ENCODE measurements at places on chromosomes 1 and 21. TPM values are rescaled to one million over a fixed set of nuclear protein-coding genes. Genes with fewer than 3 reads are reported as not detected.

GRCh38 chr1:206511362-206512057 is 4.2 kb downstream of the RASSF5 start:
- no peak overlapping the region for H3K4me3 ChIP-seq
- H3K27me3 ChIP-seq: peaks cover 4% of the 10 kb centered on the region
- no peak for DNase-seq
- H3K27ac ChIP-seq: no peak overlapping the region
- H3K4me1 ChIP-seq: peaks cover 22% of the 10 kb centered on the region
- H3K36me3 ChIP-seq: no peaks in the 10 kb centered on the region

- no peaks in the 10 kb centered on the region for H3K4me1 ChIP-seq
- no peak overlapping the region for H3K27ac ChIP-seq
- no peak for DNase-seq
- no peaks in the 10 kb centered on the region for H3K36me3 ChIP-seq
- no peak overlapping the region for H3K4me3 ChIP-seq
Observed at GRCh38 chr1:57824535-57824934, 400.7 kb upstream of the DAB1 start.

DNA sequence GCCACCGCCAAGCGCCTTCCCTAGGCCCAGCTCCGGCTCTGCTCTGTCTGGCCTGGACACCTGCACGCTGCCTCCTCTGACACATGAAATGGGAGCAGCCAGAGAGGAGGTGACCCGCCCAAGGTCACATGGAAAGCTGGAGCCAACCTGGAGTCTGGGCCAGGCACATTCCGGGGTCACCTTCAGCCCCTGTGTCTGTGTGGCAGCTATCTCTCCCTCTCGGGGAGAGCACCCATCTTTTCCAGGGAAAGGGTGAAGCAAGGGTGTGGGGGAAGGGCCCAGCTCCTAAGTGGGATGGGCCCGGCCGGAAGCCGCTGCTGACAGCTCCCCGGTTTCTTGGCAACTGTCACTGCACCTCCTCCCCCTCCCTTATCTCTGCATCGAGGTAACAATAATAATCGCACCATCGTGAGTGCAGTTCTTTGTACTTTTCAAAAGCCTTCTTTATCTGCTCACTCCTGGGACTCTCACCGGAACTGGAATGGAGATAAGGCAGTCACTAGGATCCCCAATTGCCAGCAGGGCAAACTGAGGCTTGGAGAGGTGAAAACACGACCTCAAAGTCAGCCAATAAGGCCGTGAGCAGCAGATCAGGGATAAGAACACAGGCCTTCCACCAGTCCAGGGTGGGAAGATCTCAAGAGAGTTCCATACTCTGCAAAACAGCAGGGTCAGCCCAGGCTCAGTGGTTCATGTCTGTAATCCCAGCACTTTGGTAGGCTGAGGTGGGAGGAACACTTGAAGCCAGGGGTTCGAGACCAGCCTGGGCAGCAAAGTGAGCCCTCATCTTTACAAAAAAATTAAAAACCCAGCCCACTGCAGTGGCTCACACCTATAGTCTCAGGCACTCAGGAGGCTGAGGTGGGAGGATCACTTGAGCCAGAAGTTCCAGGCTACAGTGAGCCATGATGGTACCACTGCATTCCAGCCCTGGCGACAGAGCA is 36.9 kb downstream of the RAP1GAP start:
- no peak overlapping the region for H3K4me3 ChIP-seq
- H3K27ac ChIP-seq: no peak overlapping the region
- H3K4me1 ChIP-seq: no peaks in the 10 kb centered on the region
- no peaks in the 10 kb centered on the region for H3K36me3 ChIP-seq
- H3K27me3 ChIP-seq: no peaks in the 10 kb centered on the region

GRCh38 chr21:34510148-34511142 is 1.6 kb downstream of the KCNE1 start:
- H3K27ac ChIP-seq: no peak overlapping the region
- H3K36me3 ChIP-seq: no peaks in the 10 kb centered on the region
- no peak overlapping the region for H3K4me3 ChIP-seq
- no peaks in the 10 kb centered on the region for H3K4me1 ChIP-seq

GREM2 gene
- total RNA-seq: 0.28 TPM
